Nephron progenitor cell (in vitro differentiated cells): ENCODE measurements at places on chromosomes 3 and 15.

DNA sequence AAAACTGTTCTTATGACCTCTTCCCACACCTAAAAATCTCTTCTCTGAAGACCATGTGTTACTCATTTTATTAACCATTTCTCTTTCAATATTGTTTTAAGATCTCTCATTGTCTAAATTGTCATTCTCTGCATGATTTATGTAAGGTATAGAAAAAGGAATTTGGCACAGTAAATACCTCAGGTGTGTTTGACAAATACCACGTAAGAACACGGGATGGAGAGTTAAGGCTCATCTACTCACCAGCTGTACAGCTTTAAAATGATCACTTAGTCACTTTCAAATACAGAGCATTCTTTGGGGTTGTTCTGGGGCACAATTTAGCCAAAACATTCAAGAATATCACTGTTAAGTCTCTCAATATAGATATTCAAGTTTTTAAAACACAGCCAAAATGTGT is 627.1 kb downstream of the MCTP2 start:
- H3K27me3 ChIP-seq, result peaks cover 9% of the 10 kb centered on the region
- no peak overlapping the region for H3K27ac ChIP-seq
- H3K36me3 ChIP-seq, result peaks cover 12% of the 10 kb centered on the region

GRCh38 chr15:92111751-92112150 is 258.2 kb downstream of the SLCO3A1 start:
- no peak for DNase-seq
- peaks cover 8% of the 10 kb centered on the region for H3K27me3 ChIP-seq
- peaks cover 67% of the 10 kb centered on the region for H3K4me1 ChIP-seq

GRCh38 chr3:81406318-81406717 is 355.1 kb downstream of the GBE1 start:
- H3K4me1 ChIP-seq, result no peaks in the 10 kb centered on the region
- no peak for DNase-seq
- no peaks in the 10 kb centered on the region for H3K36me3 ChIP-seq
- H3K27me3 ChIP-seq, result no peaks in the 10 kb centered on the region
- no peak overlapping the region for H3K4me3 ChIP-seq

- peaks cover 18% of the 10 kb centered on the region for H3K27me3 ChIP-seq
- H3K4me3 ChIP-seq, result no peak overlapping the region
- no peak for DNase-seq
- H3K4me1 ChIP-seq, result peaks cover 14% of the 10 kb centered on the region
- H3K27ac ChIP-seq, result no peak overlapping the region
- no peaks in the 10 kb centered on the region for H3K36me3 ChIP-seq
Observed at GRCh38 chr3:157098823-157099185, 61.1 kb downstream of the CCNL1 start.

- peaks cover 8% of the 10 kb centered on the region for H3K27me3 ChIP-seq
- no peaks in the 10 kb centered on the region for H3K4me1 ChIP-seq
- DNase-seq, result no peak
- H3K4me3 ChIP-seq, result no peak overlapping the region
Observed at GRCh38 chr3:44227632-44228031, 14.1 kb upstream of the TOPAZ1 start.
